Jurkat, Clone E6-1 (cell line): ENCODE measurements at places on chromosomes 2 and 18.

GRCh38 chr2:157339965-157340655 is 14.5 kb upstream of the ERMN start:
- DNase-seq = no peak

DNA sequence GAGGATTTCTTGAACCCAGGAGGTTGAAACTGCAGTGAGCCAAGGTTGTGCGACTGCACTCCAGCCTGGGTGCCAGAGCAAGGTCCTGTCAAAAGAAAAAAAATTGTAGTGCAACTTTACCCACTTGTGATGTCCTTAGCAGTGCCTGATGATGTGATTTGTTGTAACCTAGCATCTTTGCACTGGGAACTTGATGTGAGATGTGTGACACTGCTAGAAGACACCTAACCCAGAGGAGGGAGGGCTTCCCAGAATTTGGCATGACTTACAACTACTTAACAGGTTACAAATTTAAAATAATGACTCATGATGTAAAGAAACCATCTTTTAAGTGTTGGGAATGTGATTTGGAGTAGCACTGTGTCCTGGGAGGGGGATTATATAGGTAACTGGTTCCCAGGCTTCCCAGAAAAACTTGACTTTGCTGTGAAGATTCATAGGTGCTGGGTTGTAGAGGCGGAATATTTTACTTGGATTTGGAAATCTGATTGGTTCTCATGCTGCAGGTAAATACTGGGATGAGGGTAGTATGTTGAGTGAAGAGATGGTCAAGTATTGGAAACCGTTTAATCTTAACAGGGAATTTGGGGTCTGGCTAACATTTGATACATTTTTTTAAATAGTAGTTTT is 3.7 kb downstream of the EEF1B2 start:
- DNase-seq = no peak

- DNase-seq = no peak
These were observed 78.2 kb downstream of the KCTD1 start for GRCh38 chr18:26470011-26470637.

DNA sequence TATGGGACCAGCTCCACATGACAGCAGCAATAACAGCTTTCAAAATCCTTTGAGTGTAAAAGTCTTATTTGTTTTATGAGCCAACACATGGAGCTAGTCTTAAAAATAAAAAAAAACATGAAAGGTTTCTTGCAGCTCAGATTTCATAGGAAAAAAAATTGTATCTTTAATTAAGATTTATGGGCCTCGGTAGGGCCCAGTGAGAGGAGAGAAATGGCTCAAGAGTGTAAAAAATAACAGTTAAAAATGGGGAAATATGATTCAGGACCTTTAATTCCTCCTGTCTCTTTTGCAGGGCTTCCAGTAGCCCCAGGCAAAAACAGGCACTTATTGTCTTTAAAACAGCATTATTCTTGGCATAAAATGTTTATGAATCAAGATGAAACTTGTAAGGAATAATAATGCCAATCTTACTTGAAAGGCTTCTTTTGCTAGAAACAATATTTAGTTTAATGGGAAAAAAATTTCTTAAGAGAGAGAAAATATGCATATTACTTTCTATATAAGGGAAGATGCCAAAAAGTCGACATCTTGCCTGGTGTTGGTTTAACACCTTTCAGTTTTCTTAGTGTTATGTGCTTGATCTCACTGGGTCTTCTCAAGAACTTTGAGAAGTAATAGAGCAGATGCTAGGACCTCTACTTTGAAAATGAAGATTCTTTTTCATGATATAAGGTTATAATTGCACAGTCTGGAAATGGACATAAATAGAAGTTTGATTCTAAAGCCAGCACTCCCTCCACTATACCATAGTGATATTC is 71.3 kb upstream of the SETBP1 start:
- DNase-seq = no peak

DNA sequence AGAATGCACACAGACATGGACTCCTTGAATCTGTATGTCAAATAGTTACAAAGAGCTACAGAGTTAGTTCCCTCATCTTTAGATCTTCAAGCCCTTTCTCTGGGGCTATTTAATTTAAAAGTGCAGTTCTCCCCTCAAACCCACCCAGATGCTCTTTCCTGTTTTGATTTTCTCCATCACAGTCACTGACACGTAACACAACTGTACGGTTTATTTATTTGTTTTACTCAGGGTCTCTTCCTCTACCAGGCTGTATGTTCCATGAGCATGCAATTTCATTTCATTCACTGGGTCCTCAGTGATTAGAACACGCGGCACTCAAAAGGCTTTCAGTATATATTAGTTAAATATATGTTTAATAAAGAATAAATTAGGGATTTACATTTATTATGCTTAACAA is 94.7 kb downstream of the DOCK10 start:
- no peak for DNase-seq

GRCh38 chr18:48036226-48036625 is 105.8 kb upstream of the SMAD2 start:
- no peak for DNase-seq

DNA sequence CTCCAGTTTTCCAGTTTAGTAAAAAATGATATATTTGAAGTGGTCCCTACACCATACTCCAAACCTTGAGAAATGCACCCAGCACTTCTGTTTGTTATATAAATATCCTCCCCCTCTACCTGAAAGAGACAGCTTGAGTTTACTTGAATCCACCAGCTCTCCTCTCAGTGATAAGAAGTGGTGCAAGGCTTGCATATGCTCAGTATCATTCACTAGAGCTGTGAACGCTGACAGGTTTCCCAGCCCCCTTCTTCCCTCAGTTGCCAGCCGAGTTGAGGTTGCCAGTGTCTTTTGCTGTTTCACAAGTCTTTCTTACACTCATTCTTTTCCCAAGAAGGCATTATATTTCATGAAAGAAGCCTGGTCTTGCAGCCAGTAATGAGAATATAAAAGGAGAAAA is 880.0 kb downstream of the LRRTM4 start:
- DNase-seq = no peak
